ENCODE measurements at places on chromosomes 7 and 10.

DNA sequence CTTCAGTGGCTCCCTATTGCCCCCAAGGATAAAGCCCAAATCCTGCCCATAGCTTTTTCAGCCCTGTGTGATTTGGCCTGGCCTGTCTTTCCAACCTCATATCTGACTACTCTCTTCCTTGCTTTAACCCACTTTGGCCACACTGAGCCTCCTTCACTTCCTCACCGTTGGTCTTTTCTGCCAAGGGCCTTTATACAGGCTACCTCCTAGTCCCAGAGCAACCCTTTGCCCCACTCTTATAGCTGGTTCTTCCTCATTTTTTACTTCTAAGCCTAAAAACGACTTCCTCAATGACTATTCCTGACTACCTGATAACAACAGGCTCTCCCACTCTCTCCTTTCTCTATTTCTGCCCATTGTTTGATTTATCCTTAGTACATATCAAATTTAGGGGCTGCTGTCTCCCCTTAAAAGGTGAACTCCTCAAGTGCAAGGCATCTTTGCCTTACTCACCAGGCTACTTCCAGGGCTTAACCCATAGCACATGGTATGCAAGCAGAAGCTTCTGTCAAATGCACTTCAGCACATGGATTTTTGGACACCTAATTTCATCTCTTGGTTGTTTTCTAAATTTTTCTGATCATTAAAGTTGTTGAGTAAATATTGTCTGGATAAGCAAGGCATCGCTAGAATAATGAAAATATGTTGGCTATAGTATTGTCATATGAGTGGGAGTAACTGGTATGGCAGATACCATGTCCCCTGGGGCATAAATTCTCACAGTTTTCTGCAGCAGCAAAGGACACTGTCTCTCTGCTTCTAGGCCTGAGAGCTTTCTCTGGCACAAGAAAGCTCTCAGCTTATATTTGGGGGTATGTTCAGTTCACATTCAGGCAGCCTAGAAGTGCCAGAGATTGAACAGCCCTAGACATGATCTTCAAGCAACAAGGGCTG, 201.5 kb upstream of the GPR26 start:
- DNase-seq, result no peak

DNA sequence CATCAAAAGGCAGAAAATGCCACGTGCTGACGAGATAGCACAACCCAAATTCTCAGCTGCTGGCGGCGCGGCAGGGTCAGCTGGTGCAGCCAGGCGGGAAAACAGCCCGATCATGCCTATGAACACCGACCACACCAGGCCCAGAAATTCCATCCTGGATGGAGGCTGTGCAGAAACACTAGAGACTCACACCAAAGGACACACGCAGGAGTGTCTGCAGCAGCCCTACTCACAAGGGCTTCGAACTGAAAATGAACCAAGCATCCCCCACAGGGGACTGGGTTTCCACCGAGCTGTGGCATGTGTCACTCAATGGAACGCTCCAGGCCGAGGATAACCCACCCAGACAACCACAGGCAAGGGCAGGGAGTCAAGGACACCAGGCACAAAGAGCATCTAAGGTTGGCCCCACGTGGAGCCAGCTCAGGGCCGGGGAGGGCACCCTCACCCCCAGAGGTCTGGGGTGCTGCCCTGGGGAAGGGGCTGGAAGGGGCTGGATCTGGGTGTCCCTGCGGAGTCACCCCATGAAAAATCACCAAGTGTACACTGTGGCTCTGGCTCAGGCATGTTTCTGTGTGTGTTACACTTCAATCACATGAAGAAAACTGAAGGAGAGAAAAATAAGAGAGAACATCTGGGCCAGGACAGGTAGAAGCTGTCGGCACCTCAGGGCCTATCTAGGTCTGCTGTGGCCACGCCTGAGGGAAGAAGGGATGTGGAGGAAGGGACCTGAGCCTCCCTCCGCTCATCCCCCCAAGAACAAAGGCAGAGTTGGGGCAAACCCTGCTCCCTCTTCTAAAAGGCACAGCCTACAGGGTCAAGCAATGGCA, 33.0 kb downstream of the RASGEF1A start:
- no peak for DNase-seq

GRCh38 chr7:81714306-81714705, 55.5 kb downstream of the HGF start:
- no peak for DNase-seq

GRCh38 chr7:29352041-29352440, 157.5 kb downstream of the CHN2 start:
- no peak for DNase-seq

GRCh38 chr7:92945840-92946239, 109.5 kb upstream of the CDK6 start:
- DNase-seq, result no peak

DNA sequence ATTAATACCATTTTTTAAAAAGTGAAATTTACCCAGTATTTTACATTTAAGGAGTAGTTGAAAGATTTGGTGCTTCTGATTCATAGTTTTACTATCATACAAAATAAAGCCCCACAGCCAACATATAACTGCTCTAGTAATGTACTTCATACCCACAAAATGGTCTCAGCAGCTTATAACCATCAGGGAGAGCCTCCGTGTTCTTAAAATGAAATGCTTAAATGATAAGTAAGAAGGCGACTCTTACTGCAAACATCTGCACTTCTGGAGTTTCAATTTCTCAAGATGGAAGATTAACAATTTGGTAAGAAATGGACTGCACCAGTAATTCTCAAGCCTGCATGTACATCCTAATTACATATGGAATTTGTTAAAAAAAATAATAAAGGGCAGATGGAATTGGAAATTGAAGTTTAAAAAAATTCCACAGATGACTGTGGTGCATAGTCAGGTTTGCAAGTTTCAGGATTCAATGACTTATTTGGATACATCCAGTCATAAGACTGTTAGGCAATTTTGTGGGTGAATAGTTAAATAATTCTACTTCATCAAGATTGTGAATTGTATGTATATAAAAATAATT, 461.0 kb downstream of the KIF20B start:
- no peak for DNase-seq

- DNase-seq, result no peak
Measured at GRCh38 chr7:90850471-90850870, 254.3 kb downstream of the CDK14 start.

DNA sequence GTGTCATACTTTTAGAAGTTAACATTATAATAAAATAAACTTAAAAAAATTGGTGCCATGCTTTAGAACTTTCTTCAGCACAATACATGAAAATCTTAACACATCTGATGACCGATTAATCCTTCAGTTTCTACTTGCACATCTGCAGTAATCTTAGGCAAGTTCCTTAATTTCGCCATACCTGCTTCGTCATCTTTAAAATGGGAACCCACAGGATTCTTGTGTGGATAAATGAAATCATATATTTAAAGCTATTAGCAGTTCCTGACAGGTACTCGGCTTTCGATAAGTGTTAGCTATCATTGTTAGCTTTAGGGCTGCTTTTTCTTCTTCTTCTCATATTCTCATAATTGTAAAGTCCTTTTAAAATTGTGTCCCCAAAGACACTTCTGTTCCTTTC, 907 bp upstream of the VPS50 start:
- DNase-seq, result no peak

DNA sequence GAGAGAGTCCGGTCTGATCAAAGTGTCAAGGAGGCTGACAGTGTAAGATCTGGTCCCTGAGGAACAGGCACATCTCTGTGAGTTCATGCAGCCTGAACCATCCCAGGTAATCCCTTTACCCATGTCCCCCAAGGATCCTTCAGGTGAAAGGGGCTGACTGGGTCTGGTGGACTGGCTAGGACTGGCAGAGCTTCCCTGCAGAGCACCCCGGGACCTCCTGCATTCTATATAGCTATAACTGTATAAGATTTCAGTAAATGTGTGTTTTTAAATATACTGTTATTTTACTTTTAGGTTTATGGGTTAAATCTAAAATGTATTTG, 246.8 kb downstream of the ELMO1 start:
- DNase-seq, result no peak

DNA sequence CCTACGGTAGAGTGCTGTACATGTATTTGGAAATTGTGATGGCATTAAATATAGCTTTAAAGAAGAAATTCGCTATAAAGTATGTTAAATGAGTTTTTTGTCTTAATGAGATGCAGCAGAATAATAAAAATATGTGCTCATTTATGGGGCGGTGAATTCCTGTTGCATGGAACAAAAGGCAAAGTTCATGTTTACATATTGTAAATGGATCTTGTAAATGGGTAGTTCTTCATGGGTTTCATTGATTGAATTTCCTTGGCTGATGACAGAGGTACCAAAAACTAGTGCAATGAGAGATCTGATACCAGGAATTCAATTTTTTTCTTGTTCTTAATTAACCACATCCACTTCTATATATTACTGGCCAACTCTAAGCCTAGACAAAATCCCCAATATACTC, 284.2 kb downstream of the SUGCT start:
- no peak for DNase-seq

- DNase-seq, result no peak
Measured at GRCh38 chr10:43756341-43756740, 107.7 kb upstream of the ZNF32 start.

GRCh38 chr10:52312942-52313255, 1.2 kb upstream of the DKK1 start:
- DNase-seq, result no peak

- DNase-seq, result no peak
Measured at GRCh38 chr7:108589199-108589598, 19.5 kb downstream of the DNAJB9 start.

GRCh38 chr7:137636376-137636775, 210.4 kb downstream of the DGKI start:
- no peak for DNase-seq

GRCh38 chr7:89002981-89003956, 207.7 kb upstream of the TEX47 start:
- DNase-seq, result no peak

GRCh38 chr7:94335586-94335985, 59.1 kb upstream of the COL1A2 start:
- DNase-seq, result no peak

GRCh38 chr10:80405626-80406025, 2.7 kb upstream of the PRXL2A start:
- no peak for DNase-seq

- DNase-seq, result no peak
Measured at GRCh38 chr10:127029061-127029460, 123.8 kb downstream of the DOCK1 start.

- DNase-seq, result peak; percentile 22
Measured at GRCh38 chr7:67788669-67789068, 792.0 kb downstream of the TYW1 start.

GRCh38 chr7:29249383-29249750, 54.8 kb downstream of the CHN2 start:
- no peak for DNase-seq

DNA sequence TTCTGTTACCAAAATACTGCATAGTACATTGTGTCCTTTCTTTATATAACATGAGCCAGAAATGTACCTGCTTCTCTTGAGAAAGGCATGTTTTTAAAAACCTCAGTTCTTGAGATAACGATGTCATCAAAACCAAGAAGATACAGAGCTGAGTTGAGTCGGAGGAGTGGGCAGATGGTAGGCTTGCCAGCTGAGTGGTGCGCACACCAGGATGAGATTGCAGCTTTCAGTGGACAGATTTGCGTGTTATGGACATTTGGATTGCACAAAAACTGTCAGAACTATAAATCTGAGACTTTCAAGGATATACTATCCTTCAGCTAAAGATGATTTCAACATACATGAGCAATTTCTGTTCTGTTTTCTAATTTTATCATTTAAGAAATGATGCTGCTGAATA, 25.0 kb downstream of the PRKAR2B start:
- no peak for DNase-seq

DNA sequence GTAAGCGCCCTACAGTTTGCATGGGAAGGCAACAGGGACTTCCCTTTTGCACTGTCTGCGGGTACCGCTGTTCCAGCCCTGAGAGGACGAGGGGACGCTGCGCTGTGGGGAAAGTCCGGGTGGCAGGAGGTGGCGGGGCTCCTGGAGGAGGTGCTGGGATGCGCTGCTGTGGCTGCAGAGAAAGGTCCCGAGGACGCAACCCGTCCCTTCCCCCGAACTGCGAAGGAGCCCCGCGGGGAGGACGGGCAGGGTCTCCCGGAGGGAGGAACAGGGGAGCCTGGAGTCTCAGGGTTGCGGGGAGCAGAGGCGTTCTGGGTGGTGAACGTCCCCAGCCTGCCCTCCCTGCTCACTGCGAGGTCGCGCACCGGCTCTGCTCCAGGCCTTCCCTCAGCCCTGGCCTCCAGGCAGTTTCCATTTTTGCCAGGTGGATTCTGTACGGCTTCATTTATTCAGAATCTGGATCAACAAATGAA, 91.6 kb downstream of the CXCL12 start:
- no peak for DNase-seq

- DNase-seq, result no peak
Measured at GRCh38 chr7:103123529-103123928, 25.4 kb downstream of the NAPEPLD start.

DNA sequence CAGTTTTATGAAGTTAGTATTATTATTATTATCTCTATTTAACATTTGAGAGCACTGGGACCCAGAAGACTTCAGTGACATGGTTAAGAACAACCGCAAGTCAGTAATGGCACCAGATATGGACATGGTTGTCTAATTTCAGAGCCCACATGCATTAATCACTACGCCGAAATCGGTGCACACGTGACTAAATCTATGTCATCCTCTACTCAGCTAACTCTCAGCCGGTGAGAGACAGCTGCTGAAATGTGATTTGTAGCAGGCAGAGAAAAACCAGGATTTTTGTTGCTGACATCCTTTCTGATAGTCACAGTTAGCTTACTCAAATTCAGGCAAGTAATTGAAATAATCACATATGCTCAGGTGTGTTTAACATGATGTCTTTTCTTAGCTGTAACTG, 127.7 kb downstream of the SPAG6 start:
- DNase-seq, result no peak

GRCh38 chr10:33410096-33410859, 75.8 kb upstream of the NRP1 start:
- DNase-seq, result no peak

GRCh38 chr10:123229927-123230630, 75.9 kb downstream of the BUB3 start:
- DNase-seq, result no peak

- DNase-seq, result no peak
Measured at GRCh38 chr7:24038993-24039392, 245.0 kb upstream of the NPY start.

GRCh38 chr7:33325754-33326484, 196.6 kb downstream of the BBS9 start:
- no peak for DNase-seq

GRCh38 chr7:140649556-140650205, 9.1 kb upstream of the DENND2A start:
- no peak for DNase-seq

DNA sequence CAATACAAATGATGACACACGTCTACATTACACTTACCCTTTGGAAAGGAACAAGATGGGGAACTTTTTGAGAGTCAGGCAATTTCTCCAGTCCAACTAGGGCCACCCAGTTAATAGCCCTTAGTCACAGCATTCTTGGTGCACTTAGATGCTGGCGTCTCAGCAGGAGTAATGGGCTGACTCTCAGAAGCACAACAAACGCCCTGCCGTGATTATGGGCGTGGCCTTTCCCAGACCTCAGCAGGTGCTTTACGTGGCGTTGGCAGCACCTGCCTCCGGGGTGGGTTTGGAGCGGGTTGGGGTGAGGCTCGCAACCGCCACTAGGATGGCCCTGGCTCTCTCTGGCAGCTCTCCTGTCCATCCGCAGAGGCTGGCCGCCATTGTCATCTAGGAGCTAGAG, 147.6 kb upstream of the SHH start:
- no peak for DNase-seq
